ENCODE measurements at places on chromosomes 7 and 10.

GRCh38 chr7:31855530-31855929 lies 168.5 kb downstream of the PPP1R17 start:
- no peak for DNase-seq

GRCh38 chr10:25824050-25824449 lies 110.0 kb upstream of the MYO3A start:
- DNase-seq: no peak

DNA sequence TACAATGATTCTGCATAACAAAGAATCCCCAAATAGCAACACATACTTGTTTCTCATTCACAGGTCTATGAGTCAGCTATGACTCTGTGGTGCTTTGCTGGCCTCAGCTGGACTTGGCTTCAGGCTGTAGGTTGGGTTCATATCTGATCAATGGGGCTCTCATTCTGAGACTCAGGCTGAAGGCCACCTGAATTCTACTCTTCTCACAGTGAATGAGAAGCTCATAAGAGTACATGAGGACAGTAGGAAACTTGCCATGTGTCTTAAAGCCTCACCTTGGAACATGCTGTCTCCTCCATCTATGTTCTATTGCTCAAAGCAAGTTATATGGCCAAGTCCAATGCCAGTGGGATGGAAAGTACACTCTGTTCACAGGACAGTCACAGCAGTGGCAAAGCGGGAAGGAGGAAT lies 292.9 kb downstream of the BMPER start:
- DNase-seq: no peak

DNA sequence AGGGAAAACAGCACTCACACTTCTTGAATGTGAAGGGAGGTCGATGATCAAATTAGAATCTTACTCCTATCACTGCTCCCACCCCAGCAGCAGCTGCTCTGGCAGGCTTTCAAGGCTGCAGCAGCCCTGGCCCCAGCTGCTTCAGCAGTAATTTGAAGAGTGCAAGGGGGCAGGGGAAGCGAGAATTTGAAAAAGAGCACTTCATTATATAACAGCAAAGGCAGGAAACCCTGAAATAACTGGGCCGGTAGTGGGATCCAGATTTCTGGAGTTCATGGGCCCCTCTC lies 44.9 kb downstream of the MYPN start:
- DNase-seq: no peak

DNA sequence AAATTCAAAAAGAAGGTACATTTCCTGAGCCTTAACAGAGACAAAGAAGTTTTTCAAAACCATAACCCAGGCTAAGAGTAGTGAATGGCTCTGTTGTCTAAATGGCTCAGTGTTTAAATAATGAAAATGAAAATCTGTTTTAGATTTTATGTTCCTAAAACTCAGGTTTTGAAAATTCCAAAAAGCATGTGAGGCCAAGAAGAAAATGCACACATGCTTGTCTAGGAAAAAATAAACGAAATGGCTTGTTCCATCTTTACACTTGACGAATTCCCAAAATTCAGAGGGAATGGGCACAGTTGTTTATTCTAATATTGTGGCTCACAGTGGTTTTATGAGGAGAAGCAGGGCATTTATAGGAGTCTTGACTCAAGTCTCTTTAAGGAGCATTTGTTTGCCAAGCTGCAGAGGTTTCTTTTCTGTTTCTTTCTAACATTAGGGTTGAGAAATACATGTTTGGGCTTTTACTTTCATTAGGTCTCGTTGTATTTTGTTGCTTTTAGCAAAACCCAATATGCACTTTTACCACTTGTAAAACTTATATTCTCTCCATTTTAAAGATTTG lies 527.6 kb upstream of the ANKRD30A start:
- DNase-seq: no peak

DNA sequence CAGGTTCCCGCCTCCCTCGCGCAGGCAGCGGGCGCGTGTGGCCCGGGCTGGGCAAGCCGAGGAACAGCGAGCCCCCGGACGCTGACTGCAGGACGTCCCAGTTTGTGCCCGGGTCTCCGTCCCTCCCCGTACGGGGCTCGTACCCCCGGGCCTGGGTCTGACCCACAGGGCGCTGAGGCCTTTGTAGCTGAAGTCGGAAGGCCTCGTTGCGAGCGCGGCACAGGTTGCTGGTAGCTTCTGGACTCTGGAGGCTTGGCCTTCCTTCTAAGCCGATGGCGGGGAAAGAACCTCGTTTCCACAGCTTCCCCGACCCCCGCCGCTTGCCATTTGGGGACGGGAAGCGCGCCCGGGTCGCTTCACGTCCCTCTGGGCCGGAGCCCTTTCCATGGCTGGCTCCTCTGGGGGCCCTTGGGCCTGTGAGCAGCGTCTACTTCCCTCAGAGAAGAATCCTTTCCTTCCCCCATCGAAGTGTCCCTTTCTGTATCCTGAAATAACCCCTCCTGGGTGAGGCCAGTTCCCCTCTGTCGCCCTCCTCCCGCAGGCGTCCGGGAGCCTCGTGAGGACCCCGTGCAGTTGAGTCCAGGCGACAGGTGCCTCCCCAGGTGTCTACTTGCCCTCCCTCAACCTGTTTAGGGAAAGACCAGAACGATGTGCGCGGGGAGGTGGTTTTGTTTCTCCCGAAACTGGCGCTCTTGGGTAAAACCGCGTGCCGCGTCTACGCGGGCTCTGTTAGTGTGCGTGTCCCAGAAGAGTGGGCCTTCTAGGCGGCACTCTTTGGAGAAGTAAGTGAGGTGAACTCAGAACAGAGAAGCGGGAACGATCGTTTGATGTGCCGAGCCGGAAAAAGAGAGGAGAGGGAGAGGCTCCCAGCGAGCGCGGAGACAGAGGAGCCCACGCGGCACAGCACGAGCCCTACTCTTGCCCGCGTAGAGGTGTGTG lies 9.3 kb downstream of the EVX1 start:
- no peak for DNase-seq

DNA sequence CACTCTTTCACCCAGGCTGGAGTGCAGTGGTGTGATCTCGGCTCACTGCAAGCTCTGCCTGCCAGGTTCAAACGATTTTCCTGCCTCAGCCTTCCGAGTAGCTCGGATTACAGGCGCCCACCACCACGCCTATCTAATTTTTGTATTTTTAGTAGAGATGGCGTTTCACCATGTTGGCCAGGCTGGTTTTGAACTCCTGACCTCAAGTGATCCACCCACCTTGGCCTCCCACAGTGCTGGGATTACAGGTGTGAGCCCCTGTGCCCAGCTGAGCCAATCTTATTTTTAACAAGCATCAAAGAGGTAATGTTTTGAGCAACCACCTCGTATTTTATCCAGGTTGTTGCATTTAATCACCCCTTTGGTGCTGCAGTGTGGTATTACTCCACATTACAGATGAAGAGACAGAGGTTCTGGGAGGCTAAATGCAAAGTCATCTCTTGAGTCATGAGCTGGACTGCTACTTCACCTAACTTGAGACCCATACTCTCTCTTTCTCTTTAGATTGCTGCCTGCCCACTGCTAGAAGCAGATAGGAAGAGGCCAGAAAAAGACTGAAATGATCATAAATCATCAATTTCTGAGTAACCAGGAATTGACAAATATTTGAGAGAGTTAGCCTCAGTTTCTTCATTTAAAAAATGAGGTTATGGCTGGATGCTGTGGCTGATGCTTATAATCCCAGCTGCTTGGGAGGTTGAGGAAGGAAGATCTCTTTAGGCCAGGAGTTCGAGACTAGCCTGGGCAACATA lies 116.2 kb downstream of the CAMK1D start:
- DNase-seq: peak; percentile 29

GRCh38 chr10:13340626-13341376 lies 7.3 kb downstream of the SEPHS1 start:
- DNase-seq: no peak

DNA sequence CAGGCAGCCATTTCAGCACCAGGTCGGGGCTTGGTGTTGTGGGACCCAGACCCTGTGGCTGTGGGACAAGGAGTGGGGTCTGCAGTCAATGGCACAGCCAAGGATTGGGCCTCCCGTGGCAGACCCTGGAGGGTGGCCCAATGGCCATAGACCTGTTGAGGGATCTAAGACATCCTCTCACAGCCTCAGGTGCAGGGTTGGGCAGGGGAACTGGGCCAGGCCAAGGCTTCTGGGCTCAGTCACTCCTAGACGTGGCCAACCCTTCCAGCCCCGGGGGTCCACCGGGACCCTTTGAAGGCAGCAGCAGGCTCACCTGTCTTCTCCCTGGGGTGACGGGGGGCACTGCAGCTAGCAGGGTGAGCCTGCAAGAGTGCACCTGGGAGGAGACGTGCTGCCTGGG lies 45.7 kb upstream of the DPYSL4 start:
- DNase-seq: no peak

DNA sequence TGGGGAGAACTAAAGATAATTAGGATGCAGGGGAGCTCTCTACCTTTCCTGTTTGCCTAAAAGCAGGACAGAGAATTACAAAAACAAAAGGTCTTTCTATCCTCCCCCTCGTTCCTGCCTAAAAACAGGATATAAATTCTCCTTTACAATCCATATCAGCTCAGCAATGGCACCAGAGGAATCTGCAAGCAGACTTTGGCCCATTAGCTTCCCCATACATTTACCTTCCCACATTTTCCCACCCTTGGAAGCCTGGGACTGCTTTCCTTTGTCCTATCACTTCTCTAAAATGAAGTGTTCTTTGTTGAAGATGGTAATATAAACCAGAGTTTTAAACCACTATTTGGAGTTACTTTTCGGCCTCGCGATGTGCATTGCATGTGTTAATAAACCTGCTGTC lies 15.5 kb downstream of the SHTN1 start:
- DNase-seq: no peak

DNA sequence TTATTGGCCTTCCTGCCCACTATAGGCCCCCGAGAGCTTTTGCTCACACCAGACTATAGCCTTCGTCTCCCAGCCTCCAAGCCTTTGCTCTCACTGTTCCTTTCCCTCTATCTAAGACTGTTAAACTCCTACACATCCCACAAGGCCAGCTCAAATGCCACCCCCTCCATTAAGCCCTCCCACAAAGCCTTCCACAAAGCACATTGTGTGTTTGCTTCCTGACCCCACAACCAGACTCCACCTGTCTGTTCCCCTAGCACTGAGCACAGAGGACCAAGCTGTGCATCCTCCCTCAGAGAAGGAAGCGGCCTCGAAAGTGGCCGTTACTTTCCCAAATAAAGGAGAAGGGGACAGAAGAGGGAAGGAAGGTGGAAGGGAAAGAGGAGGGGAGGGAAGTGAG lies 1.3 kb downstream of the LOXL4 start:
- no peak for DNase-seq

- no peak for DNase-seq
These were observed 69.1 kb downstream of the DIP2C start for GRCh38 chr10:620417-620816.

DNA sequence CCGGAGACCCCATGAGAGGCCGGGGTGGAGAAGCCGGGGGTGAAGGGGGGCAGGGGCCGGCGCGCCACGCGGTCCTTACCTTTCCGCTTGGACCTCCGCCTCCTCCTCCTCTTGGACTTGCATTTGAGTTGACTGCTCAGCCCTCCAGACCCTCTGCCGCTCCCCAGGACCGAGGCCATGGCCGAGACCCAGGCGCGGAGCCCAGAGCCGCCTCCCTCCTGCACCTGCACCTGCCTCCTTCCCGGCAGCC lies 428 bp downstream of the ADARB2 start:
- no peak for DNase-seq

All from hematopoietic multipotent progenitor cell treated with erythropoietin and hydrocortisone succinate and interleukin-3 and kit ligand, for 17 days (in vitro differentiated cells).